ENCODE measurements at places on chromosomes 13 and 19.

DNA sequence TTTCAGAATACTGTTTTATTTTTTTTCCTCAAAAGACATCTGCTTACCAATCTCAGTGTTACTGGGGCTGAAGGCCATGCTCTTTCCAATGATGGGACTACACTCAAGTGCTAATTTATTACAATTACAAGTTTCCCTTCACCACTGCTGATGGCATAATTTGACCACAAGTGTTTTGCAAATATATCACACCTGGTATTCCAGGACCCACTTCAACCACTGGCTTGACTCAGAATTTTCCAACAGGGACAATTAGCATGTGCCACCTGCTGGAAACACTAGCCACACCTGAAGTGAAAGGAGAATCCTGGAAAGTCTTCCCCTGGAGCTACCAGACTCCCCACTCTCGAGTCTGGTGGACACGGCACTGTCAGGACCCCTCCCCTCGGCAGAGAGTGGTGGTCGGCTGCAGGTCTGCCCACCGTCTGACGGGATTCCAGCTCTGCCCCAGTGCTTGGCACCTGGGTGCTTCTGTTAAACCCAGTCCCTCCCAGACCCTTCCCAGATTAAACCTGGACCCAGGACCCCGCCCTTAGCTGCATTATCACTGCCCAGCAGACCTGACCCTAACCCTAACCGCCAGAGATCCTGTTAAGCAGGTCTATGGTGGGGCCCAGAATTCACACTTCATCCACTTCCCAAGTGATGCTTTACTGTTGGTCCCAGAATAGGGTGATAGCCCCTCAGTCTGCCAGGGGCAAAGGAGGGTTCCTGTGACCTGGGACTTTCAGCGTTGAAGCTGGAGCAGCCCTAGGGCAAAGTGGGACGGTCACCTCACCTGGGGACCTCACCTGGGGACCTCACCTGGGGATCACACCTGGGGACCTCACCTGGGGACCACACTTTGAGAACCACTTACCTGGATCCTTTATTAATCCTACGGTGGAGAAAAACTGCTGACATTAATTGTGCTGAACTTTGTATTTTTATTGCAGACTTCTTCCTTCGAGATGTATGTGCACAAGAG lies 17.6 kb upstream of the RASA3 start:
- no peak for DNase-seq

DNA sequence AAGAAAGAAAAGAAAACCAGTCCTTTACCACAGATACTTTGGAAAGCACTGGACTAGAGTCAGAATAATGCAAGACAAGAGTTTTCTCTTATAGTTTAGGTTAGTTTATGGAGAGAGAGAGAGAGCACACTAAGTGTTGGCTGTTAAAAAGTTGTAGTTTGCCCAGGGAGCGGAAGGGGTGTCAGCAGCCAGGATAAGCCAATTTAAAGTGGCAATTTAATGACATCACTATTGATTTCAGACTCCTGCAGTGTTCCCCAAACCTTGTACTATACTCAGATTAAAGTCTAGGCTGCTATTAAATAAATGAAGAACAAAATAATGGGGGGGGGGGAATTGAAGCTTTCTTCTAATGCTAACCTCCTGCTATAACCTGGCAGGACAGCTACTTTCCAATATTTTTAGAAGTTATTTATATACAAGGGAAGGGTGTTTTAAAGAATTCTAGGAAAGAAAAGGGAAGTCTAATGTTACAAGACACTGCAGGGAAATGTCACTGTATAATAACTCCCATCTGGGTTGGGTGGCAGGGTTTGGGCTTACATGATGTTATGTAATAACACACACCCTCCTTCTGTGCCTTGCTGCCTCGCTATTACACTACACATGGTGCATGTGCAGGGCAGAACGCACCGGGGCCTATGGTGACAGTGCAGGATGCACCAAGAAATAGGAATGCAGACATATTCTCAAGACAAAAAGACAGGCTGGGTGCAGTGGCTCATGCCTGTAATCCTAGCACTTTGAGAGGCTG lies 19.9 kb downstream of the TPT1 start:
- DNase-seq, result no peak

- no peak for DNase-seq
Observed at GRCh38 chr19:11096210-11096841, 7.1 kb downstream of the LDLR start.

DNA sequence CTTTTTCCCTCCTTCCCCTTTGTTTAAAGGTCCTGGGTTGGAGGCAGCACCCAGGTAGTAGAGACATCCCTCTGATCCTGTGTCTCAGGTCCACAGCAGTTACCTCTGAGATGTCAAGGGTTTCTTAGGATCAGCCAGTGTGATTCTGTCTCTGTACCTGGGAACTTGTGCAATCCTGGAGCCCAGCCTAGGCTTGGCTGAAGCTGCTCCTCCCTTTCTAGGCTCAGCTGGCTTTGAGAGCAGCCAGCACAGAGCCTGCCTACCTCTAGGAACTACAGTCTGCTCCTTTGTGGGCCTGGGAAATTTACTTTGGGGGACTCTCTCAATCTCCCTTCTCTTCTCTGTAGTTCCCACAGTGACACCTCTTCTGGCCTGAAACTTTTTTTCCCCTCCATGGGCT lies 171.6 kb downstream of the MTUS2 start:
- no peak for DNase-seq

GRCh38 chr19:17293605-17294004 lies 9.6 kb downstream of the ABHD8 start:
- DNase-seq, result no peak

- no peak for DNase-seq
Observed at GRCh38 chr13:41402691-41403511, 54.4 kb upstream of the RGCC start.

DNA sequence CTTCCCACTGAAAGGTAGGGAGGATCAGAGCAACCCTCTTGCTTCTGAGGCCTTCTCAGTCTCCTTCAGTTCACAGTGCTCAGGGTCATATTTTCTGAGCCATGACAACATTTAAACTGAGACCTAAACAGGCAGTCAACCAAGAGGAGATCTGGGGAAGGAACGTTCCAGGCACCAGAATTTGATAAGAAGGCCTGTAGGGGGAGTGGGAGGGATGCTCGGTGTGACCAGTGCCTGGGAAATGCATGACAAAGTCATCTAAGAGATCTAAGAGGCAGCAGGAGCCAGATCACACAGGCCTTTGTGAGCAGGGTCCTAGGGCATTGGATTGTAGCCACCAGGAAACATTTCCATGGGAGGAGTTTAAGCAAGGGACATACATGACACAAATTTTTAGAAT lies 71.6 kb downstream of the SHISA2 start:
- no peak for DNase-seq

GRCh38 chr19:55229145-55229788 lies 704 bp upstream of the TMEM86B start:
- DNase-seq, result no peak

GRCh38 chr13:48828962-48829411 lies 146.7 kb upstream of the FNDC3A start:
- DNase-seq, result no peak

GRCh38 chr19:16298334-16298733 lies 26.3 kb upstream of the KLF2 start:
- no peak for DNase-seq

DNA sequence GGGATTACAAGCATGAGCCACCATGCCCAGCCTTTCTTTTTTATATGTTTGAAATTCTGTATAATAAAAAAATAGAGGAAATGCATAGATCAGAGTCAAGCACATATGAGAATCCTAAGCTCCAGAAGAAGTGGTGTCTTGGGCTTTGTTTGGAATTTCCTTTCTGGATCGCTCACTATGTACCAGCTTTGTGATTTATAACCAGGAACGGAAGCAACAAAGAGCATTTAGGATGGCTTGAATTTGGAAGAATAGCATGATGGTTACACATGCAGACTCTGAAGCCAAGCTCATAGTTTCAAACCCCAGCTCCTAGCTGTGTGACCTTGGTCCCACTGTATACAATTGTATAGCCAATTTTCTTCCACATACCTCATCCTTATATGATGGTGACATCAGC lies 28.0 kb upstream of the SLC15A1 start:
- no peak for DNase-seq

GRCh38 chr13:113207890-113208420 lies 514 bp downstream of the PCID2 start:
- no peak for DNase-seq

DNA sequence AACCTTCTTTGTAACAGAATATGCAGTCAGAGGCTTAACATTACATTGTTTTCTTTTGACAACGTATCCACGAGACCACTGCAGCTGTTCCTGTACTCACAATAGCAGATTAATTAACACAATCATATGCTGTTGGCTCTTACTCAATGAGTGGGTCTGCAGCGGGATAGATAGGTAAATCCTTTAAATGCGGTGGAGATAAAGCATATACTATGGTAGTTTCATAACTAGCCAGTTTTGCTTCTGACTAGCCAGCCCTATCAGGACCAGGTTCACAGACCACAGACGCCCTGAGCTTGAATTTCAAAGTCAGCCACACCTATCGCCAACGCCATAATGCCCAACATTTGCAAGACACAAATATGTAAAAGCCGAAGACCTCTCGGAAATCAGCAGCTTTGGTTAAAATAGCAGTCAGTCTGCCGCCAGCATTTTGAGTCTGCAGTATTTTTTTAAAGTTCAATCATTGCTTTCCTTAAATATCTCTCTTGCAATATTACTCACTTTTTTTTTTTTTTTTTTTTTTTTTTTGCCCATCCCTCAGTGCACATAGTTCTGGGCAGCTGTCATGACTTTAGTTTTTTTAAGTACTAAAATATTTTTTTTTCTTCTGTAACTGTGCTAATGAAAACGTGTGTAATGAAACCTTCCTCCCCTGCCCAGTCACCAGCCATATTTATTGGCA lies 120.5 kb downstream of the ZNF536 start:
- DNase-seq, result no peak

- DNase-seq, result no peak
Observed at GRCh38 chr13:41064493-41064892, 3.2 kb downstream of the WBP4 start.

GRCh38 chr19:5801796-5802619 lies 2.9 kb upstream of the NRTN start:
- no peak for DNase-seq
